ENCODE measurements at places on chromosomes 5 and 9. TPM values are rescaled to one million over a fixed set of nuclear protein-coding genes. Genes with fewer than 3 reads are reported as not detected.

The LECT2 gene
- not detected for total RNA-seq

GRCh38 chr9:37157726-37158377 lies 37.5 kb downstream of the ZCCHC7 start:
- no peak for DNase-seq

GRCh38 chr5:4375640-4376039 lies 764.5 kb upstream of the ADAMTS16 start:
- DNase-seq, result no peak

DNA sequence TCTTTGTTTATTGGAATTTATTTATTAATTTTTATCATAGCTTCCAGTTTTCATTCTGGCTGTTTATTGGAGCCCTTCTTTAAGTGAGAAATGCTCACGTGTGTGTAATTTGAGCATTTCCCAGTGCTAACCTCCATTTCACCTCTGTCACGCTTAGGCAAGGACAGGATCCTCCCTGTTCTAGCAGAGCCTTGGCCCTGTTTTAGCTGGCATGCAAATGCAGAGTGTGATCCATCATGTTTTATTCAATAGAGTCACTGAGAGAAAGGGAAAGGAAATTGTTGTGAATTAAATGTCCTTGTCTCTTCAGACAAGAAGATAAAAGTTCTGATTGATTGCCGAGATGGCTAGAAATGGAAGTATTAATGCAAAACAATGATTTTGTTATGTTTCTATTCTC lies 137.3 kb upstream of the ACO1 start:
- no peak for DNase-seq

DNA sequence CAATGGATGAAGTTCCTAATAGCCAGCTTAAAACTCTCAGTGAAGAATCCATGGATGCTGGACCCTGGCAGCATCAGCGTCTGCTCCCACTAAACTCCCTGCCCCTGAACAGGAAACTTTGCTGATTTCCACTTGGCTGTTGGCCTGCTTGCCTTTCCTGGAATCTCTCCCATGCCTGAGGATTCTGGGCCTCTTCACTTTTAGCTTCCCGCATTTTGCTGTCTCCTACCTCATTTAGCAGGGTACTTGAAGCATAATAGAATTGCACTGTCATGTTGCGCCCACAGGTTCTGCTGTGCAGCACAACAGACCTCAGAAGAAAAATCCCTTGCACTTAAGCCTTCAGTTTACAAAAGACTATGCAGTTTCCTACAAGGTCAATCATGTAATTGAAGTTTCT lies 127.6 kb downstream of the DROSHA start:
- DNase-seq, result no peak

The PCDHA4 gene
- total RNA-seq, result 0.32 TPM

GRCh38 chr5:63111891-63112290 lies 533.3 kb downstream of the LRRC70 start:
- no peak for DNase-seq

The BTNL8 gene
- 0.96 TPM for total RNA-seq

DNA sequence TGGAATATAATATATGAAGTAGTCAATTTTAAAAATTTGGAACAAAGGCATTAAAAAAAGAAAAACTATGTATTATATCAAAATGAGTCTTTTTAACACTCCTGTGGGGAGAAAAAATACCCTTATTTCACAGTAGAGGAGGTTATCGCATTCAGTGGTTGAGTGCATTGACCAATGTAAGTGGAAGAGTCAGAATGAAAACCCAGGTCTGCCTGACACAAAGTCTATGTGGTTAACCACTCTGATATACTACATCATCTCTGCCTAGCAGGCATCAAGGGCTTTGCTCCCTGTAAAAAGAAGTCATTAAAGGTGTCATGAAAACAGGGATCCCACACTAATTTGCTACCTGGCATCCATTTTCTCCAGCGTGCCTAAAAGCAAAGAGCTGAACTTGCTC lies 417.2 kb upstream of the C9orf72 start:
- no peak for DNase-seq

Measured in mesenteric fat pad (tissue), 1 donor.